ENCODE measurements at places on chromosomes 4 and X. TPM values are rescaled to one million over a fixed set of nuclear protein-coding genes. Genes with fewer than 3 reads are reported as not detected.

DNA sequence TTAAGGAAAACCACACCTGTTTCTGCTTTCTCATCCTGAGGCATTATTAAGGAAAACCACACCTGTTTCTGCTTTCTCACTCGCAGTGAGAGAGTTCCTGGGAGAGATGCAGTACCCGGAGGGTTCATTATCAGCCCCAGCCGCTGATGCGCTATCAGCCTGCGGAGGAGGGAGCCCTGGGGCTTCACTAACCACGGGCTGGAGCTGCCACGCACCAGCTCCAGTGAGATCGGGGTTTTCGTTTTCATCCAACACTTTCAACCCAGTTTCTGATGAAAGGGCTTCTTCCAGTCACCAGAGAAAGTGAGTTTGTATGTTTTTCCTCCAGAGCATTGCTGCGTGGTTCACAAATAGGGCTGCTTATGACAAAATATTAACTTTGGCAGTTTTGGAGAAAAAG is 93.2 kb upstream of the PRKX start:
- H3K27me3 ChIP-seq, result peaks cover 36% of the 10 kb centered on the region
- no peak overlapping the region for H3K27ac ChIP-seq
- H3K4me3 ChIP-seq, result no peak overlapping the region
- no peaks in the 10 kb centered on the region for H3K36me3 ChIP-seq
- no peaks in the 10 kb centered on the region for H3K4me1 ChIP-seq

DNA sequence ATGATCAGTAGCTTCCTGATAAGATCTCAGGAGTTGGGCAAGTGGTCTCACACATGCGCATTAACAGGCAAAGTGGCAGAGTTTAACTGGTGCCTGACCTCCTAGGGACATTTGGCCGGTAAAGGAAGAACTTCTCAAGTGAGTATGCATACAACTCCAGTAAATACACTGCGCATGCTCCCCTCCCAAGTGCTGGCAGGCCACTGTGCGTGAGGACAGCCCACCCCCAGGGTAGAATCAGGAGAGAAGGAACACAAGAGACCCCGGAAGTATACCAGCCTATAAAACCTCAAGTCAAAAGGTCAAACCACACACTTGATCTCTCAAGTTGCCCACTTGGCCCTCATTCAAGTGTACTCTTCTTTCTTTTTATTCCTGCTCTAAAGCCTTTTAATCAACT is 225.5 kb upstream of the ANKRD50 start:
- no peak overlapping the region for H3K27ac ChIP-seq
- peaks cover 23% of the 10 kb centered on the region for H3K4me1 ChIP-seq
- no peak for DNase-seq
- H3K4me3 ChIP-seq, result no peak overlapping the region
- no peaks in the 10 kb centered on the region for H3K27me3 ChIP-seq

DNA sequence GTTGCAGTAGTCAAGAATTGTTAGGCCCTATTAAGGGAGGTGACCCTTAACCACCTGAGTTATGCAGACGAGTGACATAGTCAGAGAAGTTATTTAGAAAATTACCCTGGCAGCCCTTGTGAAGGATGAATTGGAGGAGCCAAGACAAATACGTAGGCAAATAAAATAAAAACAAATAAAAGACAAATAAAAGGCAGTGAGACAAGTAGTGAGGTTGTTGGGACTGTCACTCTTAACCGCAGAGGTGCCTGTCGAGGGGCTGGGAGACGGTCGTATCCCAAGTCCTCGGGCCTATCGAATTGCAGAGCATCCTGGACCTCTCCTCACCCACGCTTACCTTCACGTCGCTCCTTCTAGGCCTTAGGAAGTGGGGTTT is 58.0 kb upstream of the ZC4H2 start:
- peak overlapping the region; percentile 91 for H3K4me3 ChIP-seq
- H3K36me3 ChIP-seq, result no peaks in the 10 kb centered on the region
- H3K27ac ChIP-seq, result peak overlapping the region; percentile 89
- peaks cover 5% of the 10 kb centered on the region for H3K4me1 ChIP-seq

DNA sequence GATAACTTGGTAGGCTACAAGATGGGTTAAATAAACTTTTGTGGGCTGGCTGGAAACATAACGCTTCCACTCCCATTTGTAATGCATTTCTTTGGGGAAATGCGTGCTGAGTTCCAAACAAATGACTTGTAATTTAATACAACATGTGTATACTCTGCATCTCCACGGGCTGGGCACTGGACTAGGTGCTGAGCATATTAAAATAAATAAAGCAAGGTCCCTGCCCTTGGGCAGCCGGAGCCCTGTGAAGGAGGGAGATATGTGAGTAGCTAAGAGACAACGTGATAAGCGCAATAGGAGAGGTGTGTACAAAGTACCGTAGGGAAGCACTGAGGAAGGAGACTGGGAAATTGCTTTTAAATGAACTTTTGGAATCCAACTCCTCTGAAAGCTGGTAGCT is 147.2 kb upstream of the RBPJ start:
- no peak for DNase-seq
- no peaks in the 10 kb centered on the region for H3K36me3 ChIP-seq
- peak overlapping the region; percentile 86 for H3K27ac ChIP-seq
- no peaks in the 10 kb centered on the region for H3K27me3 ChIP-seq
- peak overlapping the region; percentile 25 for H3K4me3 ChIP-seq

DNA sequence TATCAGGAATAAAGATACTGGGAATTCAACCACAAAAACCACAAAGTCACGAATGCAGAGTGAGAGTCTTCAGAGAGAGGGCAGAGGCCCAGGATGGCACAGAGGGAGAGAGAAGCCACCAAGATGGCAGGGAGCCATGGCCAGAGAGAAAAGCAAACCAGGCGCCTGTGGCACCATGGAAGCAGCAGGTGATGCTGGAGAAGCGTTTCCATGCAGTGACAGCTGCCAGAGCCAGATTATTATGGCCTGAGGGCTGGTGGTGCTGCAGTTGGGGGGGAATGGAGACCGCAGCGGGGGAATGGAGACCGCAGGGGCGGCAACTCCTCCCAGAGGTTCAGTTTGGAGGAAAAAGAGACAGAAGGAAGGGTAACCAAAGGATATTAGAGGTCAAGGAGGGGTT is 5.8 kb downstream of the TAFAZZIN start:
- no peak for DNase-seq
- H3K36me3 ChIP-seq, result peaks cover 5% of the 10 kb centered on the region
- H3K27me3 ChIP-seq, result no peaks in the 10 kb centered on the region
- H3K4me1 ChIP-seq, result no peaks in the 10 kb centered on the region
- no peak overlapping the region for H3K27ac ChIP-seq
- H3K4me3 ChIP-seq, result no peak overlapping the region

- peaks cover 10% of the 10 kb centered on the region for H3K4me1 ChIP-seq
- H3K27me3 ChIP-seq, result no peaks in the 10 kb centered on the region
- no peak overlapping the region for H3K4me3 ChIP-seq
- DNase-seq, result no peak
- no peak overlapping the region for H3K27ac ChIP-seq
- peaks cover 28% of the 10 kb centered on the region for H3K36me3 ChIP-seq
Measured at GRCh38 chr4:5609306-5610007, 98.9 kb downstream of the EVC2 start.

- no peak for DNase-seq
- peak overlapping the region; percentile 98 for H3K27ac ChIP-seq
- H3K4me1 ChIP-seq, result peaks cover 24% of the 10 kb centered on the region
- peak overlapping the region; percentile 92 for H3K4me3 ChIP-seq
- H3K27me3 ChIP-seq, result no peaks in the 10 kb centered on the region
Measured at GRCh38 chrX:153973127-153974002, 811 bp downstream of the TMEM187 start.

GRCh38 chrX:153411255-153411987 is at the start of gene ZFP92:
ZFP92 (plus strand) TSS chrX:153411472; CDS start chrX:153418323, 6,851 bp downstream.
- H3K4me1 ChIP-seq, result no peaks in the 10 kb centered on the region
- DNase-seq, result no peak
- H3K36me3 ChIP-seq, result no peaks in the 10 kb centered on the region

- peak overlapping the region; percentile 97 for H3K4me3 ChIP-seq
- no peak for DNase-seq
Measured at GRCh38 chr4:119629142-119629471, 503 bp upstream of the PDE5A start.

DNA sequence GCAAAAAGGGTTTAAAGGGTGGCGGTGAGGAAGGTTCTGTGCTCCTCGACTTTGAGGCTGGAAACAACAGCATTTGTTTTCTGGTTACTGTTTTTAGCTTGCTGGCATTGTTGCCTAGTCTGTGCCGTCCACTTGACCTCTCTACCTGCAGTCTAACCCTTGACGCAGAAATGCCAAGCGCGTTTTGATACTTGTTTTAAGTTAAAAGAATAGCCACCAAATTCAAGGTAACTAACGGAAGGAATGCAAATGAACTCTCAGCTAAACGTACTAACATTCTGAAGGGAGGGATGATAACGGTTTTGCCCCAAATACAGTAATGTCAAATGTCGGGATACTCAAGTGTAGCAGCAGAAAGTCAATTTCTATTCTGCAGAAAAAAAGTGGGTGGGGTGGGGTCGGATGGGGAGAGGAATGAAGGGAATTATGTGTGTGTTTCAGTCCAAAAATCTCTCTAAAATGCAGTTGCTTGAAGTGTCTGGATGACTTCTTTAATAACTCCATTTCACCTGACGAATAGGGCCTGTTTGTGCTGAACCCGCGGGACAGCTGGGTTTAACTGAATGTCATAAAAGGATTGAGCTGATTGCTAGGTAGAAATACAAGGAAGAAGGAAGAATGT is 3.4 kb upstream of the NKX6-1 start:
- no peak for DNase-seq
- peak overlapping the region; percentile 52 for H3K4me3 ChIP-seq
- peaks cover 18% of the 10 kb centered on the region for H3K4me1 ChIP-seq
- H3K36me3 ChIP-seq, result peaks cover 2% of the 10 kb centered on the region
- H3K27me3 ChIP-seq, result peaks cover 68% of the 10 kb centered on the region

DNA sequence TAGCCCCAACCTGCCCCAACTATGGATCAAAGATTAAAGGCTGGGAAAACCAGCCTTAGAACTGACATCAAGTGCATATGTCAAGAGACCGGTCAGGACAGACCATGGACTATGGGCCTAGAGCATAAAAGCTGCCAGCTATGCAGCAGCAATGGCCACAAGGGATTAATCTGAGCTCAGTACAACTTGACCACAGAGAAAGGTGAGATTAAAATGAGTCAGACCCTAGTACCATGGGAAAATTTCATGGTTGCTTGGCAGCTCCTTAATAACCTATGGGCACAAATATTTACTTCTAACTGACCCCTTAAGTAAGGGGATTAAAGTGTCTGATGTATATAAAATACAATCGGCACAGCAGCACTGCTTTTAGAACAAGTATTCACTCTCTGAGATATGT is 54.4 kb downstream of the CBR4 start:
- H3K36me3 ChIP-seq, result peaks cover 30% of the 10 kb centered on the region
- no peak for DNase-seq
- no peak overlapping the region for H3K4me3 ChIP-seq
- no peak overlapping the region for H3K27ac ChIP-seq
- peaks cover 3% of the 10 kb centered on the region for H3K4me1 ChIP-seq

Gene GPR82
- not detected for total RNA-seq

Gene ZXDA
- 0.93 TPM for total RNA-seq

Gene GC
- 168 TPM for total RNA-seq

Gene CHRDL1
- total RNA-seq, result 17.8 TPM

Gene TTC29
- 3.1 TPM for total RNA-seq

Gene FGD1
- 24.7 TPM for total RNA-seq

Gene NXF3
- not detected for total RNA-seq

Gene POLA1
- 44.8 TPM for total RNA-seq

Gene RIBC1
- 3.4 TPM for total RNA-seq
